ENCODE measurements at places on chromosomes 4 and X. TPM values are rescaled to one million over a fixed set of nuclear protein-coding genes. Genes with fewer than 3 reads are reported as not detected.

The IL13RA2 gene
- total RNA-seq, result 24.5 TPM

The VCX3B gene
- not detected for total RNA-seq

The NIPAL1 gene
- total RNA-seq, result 3.0 TPM

DNA sequence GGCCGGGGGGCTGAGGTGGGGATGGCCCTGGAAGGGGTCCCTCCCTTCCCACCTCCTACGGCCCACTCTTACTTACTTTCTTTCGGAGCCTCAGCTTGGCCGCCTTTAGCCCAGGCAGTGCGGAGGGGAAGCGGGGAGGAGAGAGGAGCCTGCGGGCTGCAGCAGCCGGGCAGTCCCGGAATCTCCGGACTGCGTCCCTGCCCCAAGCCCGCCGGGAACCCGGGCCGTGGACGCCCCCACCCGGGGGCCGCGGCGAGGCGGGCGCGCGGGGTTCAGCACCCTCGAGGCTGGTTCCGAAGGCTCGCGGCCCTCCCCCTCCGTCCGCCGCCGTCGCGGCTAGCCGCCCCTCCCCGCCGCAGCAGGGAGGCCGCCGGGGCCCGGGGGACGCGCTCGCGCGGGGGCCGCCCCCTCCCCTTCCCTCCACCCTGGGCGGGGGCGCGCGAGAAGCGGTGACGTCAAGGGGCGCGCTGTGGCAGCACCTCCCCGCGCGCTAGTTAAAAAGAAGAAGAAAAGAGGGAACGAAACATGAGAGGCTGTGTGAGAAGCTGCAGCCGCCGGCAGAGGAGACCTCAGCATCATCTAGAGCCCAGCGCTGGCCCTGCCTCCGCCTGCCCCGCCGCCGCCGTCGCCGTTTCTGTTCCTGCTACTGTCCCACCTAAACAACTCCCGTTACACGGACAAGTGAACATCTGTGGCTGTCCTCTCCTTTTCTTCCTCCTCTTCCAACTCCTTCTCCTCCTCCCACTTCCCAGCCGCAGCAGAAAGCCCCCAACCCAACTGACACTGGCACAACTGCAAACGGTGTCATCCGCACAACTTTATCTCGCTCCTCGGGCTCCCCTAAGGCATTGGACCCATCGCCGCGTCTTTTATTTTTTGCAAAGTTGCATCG is at the start of gene HHIP:
TSS of gene HHIP (plus strand) at position 526 of the 892 bp plus-strand sequence. CDS start 520 bp downstream, outside the sequence.
- no peak for DNase-seq

DNA sequence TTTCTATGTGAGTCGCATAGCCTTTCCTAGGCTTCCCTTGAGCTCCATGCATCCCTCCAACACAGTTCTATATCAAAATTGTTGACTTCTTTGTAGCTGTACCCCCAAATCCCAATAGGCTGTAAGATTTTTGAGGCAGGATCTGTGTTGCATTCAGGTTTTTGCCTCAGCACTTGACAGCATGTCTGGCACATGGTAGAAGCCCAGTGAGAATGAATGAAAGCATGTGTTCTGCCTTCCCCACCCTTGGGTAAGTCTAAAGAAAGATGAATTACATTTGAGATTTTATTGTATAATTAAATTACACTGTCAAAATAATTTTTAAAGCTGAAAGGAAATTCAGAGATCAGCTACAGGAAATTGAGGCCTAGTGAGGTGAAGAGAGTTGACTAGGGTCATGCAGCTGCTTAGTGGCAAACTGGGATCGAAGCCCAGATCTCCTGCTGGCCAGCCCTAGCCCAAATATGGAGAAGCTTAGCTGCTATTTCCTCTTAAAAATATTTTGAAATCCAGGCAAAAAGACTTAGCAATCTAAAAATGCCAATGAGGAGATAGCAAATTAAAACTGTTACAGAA is 122.5 kb downstream of the SPATA18 start:
- DNase-seq, result no peak

DNA sequence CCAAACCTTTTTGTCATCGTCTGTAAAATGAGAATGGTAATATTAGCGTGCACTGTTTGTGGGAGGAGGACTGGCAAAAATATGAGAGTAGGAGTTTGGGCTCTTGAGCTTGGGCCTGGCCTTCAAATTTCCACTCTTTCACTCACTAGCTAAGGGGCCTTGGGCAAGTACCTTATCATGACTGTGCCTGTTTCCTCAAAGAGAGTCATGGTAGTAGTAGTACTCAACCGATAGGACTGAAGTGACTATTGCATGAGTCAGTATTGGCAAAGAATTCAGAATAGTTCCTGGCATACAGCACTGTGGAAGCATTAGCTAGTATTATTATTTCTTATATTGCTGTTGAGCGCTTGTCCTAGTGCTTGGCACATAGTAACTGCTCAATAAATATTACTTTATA is 16.0 kb upstream of the RBM3 start:
- no peak for DNase-seq
